ENCODE measurements at places on chromosomes 5 and 9.

DNA sequence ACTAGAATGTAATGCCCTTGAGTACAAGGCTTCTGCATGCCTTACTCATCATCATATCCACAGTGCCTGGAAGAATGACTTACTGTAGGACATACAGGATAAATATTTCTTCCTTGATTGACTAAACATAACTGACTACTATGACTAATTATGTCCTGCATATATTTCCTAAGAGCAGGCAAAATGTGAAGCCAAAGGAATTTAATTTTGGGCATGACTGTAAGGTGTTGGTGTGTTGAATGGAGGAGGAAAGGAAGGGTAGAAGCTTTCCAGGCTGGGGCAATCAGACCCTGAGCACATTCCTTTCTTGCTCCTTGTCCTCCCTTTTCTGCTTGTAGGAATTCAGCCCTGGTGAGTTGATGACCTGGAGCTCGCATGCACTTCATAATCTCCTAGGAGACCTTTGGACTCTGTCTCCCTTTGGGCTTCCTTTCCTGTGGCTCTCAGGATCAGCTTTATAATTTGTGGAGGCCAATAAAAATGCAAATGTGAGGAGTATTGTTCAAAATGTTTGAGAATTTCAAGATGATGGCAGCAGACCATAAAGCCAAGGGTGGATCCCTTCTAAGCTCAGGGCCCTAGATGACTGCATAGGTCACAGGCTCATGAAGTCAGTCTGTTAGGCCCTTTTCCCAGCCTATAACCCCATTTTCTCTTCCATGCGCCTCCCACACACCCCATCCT, 174.0 kb downstream of the HMHB1 start:
- DNase-seq, result no peak

DNA sequence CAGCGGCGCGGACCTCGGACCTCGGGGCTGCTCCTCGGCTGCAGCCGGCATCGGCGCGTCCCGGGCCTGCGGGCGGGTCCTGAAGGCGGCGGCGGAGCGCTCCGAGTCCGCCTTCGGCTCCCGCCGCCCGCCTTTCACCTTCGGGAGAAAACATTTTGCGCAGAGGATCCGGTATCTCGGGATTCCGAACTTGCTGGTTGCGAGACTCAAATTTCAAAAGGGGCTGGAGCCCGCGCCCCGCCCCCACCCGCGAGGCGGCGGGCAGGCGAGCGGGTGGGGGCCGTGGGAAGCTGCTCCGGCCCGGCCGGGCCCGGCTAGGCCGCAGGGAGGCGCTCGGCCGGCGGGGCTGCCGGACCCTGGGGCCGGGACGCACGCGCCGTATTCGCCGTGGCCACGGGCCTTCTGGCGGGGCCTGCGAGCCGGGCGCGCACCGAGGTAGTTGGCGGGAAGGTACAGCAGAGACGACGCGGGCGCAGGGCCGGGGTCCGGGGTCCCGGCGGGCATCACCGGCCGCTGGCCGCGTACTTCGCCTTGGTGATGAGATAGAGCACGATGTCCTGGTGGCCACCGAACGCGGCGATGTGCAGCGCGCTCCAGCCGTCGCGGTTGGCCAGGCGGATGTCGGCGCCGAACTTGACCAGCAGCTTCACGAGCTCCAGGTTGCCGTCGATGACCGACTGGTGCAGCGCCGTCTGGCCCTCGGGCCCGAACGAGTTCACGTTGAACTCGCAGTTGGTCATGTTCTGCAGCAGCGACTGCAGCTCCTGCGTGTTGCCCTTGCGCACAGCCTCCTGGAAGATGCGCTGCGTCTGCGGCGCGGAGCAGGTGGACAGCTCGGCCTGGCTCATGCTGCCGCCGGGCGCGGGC, 757 bp downstream of the NRARP start:
- no peak for DNase-seq

- DNase-seq, result no peak
Measured at GRCh38 chr5:139651043-139651834, 3.1 kb downstream of the CXXC5 start.

- peak; percentile 62 for DNase-seq
Measured at GRCh38 chr5:149240354-149240998, 31.2 kb upstream of the AFAP1L1 start.

DNA sequence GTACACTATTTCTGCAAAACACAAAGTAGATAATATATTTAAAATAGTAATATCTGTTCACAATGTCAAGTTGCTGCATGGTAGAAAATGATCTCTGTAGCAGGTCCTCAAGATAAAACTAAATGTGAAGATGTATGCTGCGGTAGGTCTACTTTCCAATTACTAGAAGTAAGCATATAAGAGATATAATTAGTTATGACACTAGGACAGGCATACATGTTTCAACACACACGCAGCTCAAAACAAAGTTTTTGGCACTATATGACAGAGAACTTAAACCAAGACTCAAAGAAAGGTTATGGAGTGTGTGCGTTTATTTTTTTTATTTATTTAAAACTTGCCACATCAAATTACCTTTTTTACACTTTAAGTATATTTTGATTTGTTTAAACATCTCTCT, 23.5 kb downstream of the BNC2 start:
- DNase-seq, result no peak

DNA sequence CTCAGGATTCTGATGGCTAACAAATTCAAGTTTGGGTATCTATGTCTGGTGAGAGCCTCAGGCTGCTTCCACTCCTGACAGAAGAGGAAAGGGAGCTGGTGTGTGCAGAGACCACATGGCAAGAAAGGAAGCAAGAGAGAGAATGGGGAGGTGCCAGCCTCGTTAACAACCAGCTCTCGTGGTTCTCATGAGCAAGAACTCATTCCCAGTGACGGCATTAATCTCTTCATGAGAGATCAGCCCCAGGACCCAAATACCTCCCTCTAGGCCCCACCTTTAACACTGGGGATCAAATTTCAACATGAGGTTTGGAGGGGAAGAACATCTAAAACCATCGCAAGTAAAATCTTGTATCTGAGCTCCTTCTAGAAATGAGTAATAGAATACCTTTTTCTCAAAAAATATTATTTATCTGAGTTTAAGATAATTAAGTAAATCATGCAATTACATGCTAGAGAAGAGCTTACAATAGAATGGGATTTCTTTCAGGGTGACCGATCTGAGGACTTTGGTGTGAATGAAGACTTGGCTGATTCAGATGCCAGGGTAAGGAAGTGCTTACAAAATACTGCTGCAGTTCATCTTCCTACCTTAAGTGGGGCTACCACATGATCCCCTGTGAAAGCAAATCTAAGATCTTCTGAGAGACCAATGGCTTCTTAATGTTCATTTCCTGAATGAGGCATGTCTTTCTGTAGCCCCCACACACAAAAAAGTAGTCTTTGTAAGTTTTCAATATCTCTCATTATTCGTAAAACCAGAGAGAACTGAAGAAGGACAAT, 11.5 kb downstream of the ANXA1 start:
- no peak for DNase-seq

- no peak for DNase-seq
Measured at GRCh38 chr9:71541436-71541835, 226.9 kb downstream of the CEMIP2 start.

DNA sequence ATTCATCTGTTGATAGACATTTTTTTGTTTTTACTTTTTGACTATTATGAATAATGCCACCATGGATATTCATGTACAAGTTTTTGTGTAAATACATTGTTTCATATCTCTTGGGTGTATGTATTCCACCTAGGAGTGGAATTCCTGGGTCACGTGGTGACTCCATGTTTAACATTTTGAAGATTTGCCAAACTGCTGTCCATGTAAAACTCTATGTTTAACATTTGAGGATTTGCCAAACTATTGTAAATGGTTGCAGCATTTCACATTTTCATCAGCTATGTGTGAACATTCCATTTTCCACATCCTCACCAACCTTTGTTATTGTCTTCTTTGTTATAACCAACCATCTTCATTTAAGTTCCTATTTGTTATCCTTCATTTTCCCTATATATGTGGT, 12.2 kb downstream of the TMEFF1 start:
- DNase-seq, result no peak

- no peak for DNase-seq
Measured at GRCh38 chr5:107235167-107235566, 435.6 kb downstream of the EFNA5 start.

GRCh38 chr5:145316282-145316681, 518.9 kb downstream of the PRELID2 start:
- no peak for DNase-seq

GRCh38 chr5:16536246-16536645, 70.6 kb upstream of the ZNF622 start:
- no peak for DNase-seq

DNA sequence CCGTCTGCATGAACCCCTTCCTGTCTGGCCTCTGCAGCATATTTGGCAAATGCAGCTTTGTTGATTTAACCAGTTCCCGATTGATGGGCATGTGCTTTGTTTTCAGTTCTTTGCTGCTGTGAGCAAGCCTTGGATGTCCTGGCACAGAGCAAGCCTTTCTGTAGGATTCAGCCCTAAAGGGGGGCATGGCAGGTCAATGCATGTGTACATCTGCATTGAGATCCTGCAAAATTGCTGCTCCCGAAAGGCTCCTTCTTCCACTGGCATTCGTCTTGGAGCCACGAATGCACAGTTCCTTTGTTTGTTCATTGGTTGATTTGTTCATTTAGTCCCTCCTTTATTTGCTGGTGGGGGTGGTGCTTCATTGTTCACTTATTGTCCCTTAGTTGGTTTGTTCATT, 34.8 kb downstream of the COL5A1 start:
- DNase-seq, result no peak

- DNase-seq, result no peak
Measured at GRCh38 chr5:145991044-145991575, 54.7 kb downstream of the SH3RF2 start.

GRCh38 chr9:121620777-121621449, 30.5 kb upstream of the DAB2IP start:
- no peak for DNase-seq

DNA sequence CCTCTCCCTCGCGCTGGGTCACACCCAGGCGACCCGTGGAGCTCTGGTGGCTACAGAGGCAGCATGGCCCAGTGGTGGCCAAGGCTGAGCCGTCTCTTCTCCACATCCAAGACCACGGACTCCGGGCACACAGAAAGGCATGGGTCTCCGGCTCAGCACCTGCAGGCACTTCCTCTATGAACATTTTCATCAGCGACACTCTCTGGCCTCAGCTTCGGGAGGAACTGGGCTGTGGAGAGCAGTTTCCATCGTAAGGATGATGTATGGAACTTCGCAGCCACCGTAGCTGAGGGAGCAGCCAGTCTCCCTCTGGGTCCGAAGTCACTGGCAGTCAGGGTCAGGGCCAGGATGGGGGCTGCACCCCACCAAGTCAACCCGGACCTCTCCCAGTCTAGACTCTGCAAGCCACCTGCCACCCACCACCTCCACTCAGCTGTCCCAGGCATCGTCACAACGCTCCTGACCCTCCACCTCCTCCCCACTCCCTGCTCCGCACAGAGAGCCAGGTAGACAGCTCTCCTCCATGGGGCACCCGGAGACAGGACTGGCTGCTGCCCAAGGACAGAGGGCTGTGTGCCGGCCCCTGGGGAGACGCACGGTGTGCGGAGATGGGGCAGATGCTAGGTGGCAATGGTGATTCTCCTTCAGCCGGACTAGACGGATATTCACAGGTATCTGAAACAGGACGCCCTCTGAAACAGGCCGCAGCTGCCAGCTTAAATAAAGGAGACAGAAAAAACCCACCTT, 9.7 kb downstream of the QSOX2 start:
- DNase-seq, result no peak

- no peak for DNase-seq
Measured at GRCh38 chr5:87372705-87373104, 40.0 kb downstream of the CCNH start.

DNA sequence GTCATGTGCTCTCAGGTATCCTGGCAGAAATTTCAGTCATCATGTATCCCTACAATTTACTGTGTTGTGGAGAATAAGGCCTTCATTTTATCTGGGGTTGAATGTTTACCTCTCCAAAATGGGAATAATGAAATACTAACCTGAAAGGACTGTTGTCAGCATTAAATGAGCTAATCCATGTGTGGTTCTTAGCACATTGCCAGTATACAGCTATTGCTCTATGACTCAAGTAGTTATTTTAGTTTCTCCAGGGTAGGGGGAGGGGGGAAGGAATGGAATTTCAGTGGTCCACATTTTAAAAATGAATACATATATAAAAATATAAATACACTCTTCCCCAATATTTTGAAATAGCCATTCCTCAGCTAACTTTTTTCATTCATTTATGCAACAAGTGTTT, 3.5 kb downstream of the PAM start:
- no peak for DNase-seq

DNA sequence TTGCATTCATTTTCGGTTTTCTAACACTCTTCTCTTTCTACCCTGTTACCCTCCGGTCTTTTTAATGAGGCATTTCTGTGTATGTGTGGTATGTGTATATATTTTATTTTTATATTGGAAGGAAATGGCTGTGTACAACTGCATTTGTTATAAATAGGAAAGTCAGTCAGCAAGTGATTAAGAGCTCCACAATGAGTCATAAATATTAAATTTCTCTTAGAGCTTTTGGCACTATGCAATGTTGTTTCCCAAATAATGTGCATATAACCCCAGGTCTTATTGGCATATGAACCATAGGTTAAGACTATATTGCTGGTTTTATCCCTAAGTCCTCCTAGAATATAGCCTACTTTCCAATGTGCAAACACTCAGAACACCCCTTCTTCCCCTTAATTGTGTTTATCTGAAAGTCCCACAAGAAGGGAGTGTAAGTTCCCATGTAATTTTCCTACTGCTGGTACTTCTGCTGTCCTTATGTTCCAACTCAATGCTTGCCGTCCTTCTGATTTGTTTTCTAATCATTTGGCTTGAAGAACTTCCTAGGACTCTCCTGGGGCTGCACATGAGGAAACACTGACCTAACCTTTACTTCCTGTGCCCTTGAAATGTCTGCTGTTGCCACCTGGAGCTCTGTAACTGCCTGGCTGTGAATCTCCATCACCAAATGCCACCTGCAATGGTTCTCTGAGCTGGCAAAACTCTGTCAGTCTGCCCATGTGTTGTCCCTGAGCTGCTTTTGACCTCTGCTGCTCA, 65.5 kb upstream of the PCSK5 start:
- DNase-seq, result no peak

DNA sequence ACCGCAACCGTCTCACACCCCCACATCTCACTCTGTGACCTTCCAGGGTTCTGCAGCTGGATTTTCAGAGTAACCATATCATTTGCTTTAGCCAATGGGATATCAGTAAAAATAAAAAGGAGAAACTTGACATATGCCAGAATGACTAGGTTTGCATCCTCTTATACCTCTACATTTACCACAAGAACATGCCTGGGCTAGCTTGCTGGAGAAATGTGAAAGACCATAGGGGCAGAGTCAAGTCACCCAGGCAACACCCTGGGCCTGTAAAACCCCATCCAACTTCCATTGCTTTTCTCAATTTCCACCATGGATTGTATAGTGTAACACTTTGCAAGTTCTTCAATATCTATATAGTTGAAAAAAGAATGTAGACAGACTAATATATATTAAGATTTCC, 731.1 kb downstream of the PTPRD start:
- DNase-seq, result no peak

- DNase-seq, result no peak
Measured at GRCh38 chr5:95070866-95071265, 214.0 kb downstream of the MCTP1 start.

GRCh38 chr5:57698802-57699201, 216.2 kb upstream of the ACTBL2 start:
- no peak for DNase-seq

- DNase-seq, result no peak
Measured at GRCh38 chr5:62600560-62601252, 22.1 kb downstream of the LRRC70 start.

GRCh38 chr5:65482736-65483545, 1.2 kb upstream of the ADAMTS6 start:
- no peak for DNase-seq

Data from activated CD4-positive, alpha-beta T cell treated with anti-CD3 and anti-CD28 coated beads for 1 hour (primary cell).